ENCODE measurements at places on chromosomes 7 and 10. TPM values are rescaled to one million over a fixed set of nuclear protein-coding genes. Genes with fewer than 3 reads are reported as not detected.

The TEX36 gene
- polyA plus RNA-seq, result not detected

- H3K27me3 ChIP-seq, result no peaks in the 10 kb centered on the region
- no peaks in the 10 kb centered on the region for H3K4me1 ChIP-seq
- DNase-seq, result no peak
- no peak overlapping the region for H3K4me3 ChIP-seq
These were observed 73.4 kb upstream of the SEPHS1 start for GRCh38 chr10:13421382-13421917.

GRCh38 chr7:50812841-50813475, 30.3 kb upstream of the GRB10 start:
- no peak overlapping the region for H3K27ac ChIP-seq
- H3K27me3 ChIP-seq, result no peaks in the 10 kb centered on the region
- no peaks in the 10 kb centered on the region for H3K4me1 ChIP-seq
- peak; percentile 86 for DNase-seq

GRCh38 chr7:28725911-28726310, 232.2 kb downstream of the TRIL start:
- DNase-seq, result no peak
- no peak overlapping the region for H3K4me3 ChIP-seq
- H3K36me3 ChIP-seq, result no peaks in the 10 kb centered on the region
- H3K27ac ChIP-seq, result no peak overlapping the region

DNA sequence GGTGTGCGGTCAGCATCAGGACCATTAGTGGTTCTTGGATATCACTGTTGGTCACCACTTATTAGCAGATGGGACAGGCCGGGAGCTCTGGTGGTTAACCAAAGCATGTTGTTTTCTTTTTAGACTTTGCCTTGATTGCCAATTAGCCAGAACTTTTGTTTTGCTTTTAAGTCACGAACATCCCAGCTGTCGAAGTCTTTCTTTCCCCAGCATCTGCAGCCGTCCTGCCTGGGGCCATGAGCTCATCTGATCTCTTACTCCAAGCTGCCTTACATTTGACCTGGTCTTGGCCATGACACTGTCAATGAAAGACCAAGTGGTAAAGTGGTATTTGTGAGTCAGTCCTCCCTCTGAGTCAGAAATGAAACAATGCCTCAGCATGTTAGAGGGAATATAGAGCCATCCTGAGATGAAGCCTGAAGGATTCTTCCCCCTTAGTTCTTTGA, 53.9 kb upstream of the CREB5 start:
- H3K27ac ChIP-seq, result no peak overlapping the region
- no peaks in the 10 kb centered on the region for H3K36me3 ChIP-seq
- DNase-seq, result no peak
- peaks cover 7% of the 10 kb centered on the region for H3K27me3 ChIP-seq
- no peaks in the 10 kb centered on the region for H3K4me1 ChIP-seq
- no peak overlapping the region for H3K4me3 ChIP-seq

DNA sequence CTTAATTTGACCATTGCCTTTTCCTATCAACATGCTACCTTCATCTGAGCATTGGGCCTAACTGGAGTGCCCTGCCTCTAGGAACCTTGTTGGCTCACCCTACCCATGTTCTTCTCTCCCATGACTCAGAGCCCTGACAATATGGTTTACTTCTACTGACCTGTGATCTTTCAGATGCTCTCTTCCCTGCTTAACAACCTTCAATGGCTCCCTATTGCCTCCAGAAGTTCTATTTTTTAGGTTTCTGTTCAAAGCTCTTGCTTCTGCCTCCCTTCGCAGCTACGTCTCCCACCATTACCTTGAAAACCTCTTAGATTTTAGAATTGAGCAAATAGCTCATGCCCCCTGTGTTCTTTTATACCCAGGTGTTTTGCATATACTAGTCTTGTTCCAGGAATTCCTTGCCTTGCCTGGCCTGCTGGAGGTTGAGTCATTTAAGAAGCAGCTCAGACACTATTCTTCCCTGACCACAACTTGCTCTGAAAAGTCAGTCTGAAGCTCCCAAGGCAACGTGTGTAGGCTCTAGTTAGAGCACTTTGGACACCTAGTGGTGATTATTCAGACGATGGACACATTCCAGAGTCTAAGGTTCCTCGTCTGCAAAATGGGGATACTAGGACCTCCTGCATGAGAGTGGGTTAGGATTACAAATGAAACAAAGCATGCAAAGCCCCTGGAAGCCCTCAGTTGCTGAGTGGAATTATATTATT, 64.4 kb upstream of the EMX2 start:
- no peak overlapping the region for H3K27ac ChIP-seq
- no peaks in the 10 kb centered on the region for H3K27me3 ChIP-seq
- no peak overlapping the region for H3K4me3 ChIP-seq
- no peaks in the 10 kb centered on the region for H3K4me1 ChIP-seq
